ENCODE measurements at places on chromosomes 11 and 22. TPM values are rescaled to one million over a fixed set of nuclear protein-coding genes. Genes with fewer than 3 reads are reported as not detected.

DNA sequence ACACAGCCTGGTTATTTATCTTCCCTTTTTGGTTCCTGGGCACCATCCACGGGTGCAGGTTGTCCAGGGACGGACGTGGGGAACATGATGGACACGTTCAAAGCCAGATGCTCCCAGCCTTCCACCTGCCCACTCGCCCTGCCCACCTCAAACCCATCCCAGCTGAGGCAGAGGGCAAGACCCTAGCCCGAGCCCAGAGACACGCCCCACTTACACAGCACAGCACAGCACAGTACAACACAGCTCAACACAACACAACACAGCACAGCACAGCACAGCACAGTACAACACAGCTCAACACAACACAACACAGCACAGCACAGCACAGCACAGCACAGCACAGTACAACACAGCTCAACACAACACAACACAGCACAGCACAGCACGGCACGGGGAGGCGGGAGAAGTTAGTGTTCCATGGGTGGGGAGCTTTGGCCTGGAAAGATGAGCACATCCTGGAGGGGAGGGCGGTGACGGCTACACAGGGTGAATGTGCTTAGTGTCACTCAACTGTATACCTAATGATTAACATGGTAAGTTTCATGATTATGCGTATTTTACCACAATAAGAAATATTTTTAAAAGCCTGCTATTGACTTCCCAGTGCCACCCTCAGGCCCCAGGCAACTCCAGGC is 1507.5 kb downstream of the BRD1 start:
- H3K27ac ChIP-seq, result no peak overlapping the region
- H3K27me3 ChIP-seq, result no peaks in the 10 kb centered on the region
- no peaks in the 10 kb centered on the region for H3K36me3 ChIP-seq
- H3K4me1 ChIP-seq, result no peaks in the 10 kb centered on the region

GRCh38 chr22:23250056-23250784 is 69.9 kb downstream of the BCR start:
- H3K36me3 ChIP-seq, result peaks cover 3% of the 10 kb centered on the region
- H3K4me3 ChIP-seq, result no peak overlapping the region

- no peak for DNase-seq
- no peak overlapping the region for H3K27ac ChIP-seq
- no peaks in the 10 kb centered on the region for H3K36me3 ChIP-seq
- no peaks in the 10 kb centered on the region for H3K27me3 ChIP-seq
- H3K4me3 ChIP-seq, result no peak overlapping the region
Observed at GRCh38 chr11:120229451-120230424, 10.2 kb upstream of the POU2F3 start.

DNA sequence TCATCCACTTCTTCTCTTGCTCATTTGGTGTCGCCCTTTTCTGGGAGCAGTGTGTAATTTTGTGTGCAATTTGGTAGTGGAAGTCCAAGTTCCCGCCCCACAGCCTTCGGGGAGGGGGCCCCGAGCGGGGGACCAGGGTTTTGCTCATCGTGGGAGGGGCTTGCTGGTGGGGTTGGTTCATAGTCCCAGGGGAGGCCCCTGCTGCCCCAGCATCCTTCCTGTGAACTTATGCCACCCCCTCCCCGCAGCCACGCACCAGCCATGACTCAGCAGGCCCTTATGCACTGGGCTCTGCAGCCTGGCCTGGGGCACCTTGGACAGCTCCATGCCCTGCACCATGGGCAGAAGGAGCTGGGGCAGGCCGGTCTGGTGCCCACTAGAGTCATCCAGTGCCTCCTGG is 1183.6 kb downstream of the BRD1 start:
- DNase-seq, result no peak
- H3K4me1 ChIP-seq, result no peaks in the 10 kb centered on the region
- no peak overlapping the region for H3K4me3 ChIP-seq
- no peak overlapping the region for H3K27ac ChIP-seq
- H3K36me3 ChIP-seq, result no peaks in the 10 kb centered on the region
- H3K27me3 ChIP-seq, result no peaks in the 10 kb centered on the region

DNA sequence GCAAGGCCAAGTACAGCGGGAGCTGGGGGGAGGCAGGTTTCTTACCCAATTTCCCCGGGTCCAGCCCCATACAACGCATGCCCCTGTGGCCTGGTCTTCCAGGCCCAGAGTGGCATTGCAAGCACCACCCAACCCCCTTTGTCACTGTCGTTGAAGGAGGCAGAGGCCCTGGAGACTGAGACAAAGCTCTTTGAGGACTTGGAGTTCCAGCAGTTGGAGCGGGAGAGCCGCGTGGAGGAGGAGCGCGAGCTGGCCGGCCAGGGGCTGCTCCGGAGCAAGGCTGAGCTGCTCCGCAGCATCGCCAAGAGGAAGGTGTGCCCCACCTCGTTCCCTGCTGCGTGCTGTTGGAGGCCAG is 27.8 kb downstream of the PHLDB1 start:
- peaks cover 1% of the 10 kb centered on the region for H3K36me3 ChIP-seq
- no peak for DNase-seq
- peak overlapping the region; percentile 55 for H3K27ac ChIP-seq
- no peak overlapping the region for H3K4me3 ChIP-seq
- H3K27me3 ChIP-seq, result no peaks in the 10 kb centered on the region

GRCh38 chr22:29700900-29701154 is 19.0 kb upstream of the CABP7 start:
- no peaks in the 10 kb centered on the region for H3K36me3 ChIP-seq
- H3K27ac ChIP-seq, result no peak overlapping the region
- H3K27me3 ChIP-seq, result no peaks in the 10 kb centered on the region
- no peak for DNase-seq

DNA sequence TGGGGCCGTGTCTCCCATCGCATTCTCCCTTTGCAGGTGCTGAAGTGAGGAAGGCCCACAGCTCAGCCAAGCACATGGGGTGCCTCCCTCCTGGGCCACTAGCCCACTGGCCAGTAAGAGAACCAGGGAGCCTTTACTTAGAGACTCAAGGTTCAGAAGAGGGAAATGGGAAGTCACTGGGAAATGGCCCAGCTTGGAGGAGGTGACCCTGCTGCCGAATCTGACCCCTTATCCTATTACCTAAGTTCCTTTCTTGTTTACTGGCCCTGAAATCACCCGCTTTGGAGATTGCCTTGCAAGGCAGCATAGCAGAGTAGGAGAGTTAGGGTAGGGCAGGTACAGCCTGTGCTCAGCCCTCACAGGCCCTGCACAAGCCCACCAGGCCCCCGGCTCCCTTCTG is 24.4 kb downstream of the UPB1 start:
- no peaks in the 10 kb centered on the region for H3K4me1 ChIP-seq
- no peaks in the 10 kb centered on the region for H3K36me3 ChIP-seq

- no peak for DNase-seq
- H3K27ac ChIP-seq, result no peak overlapping the region
- no peaks in the 10 kb centered on the region for H3K36me3 ChIP-seq
- no peak overlapping the region for H3K4me3 ChIP-seq
- H3K4me1 ChIP-seq, result no peaks in the 10 kb centered on the region
Observed at GRCh38 chr22:19139974-19140373, 4.5 kb downstream of the ESS2 start.

DNA sequence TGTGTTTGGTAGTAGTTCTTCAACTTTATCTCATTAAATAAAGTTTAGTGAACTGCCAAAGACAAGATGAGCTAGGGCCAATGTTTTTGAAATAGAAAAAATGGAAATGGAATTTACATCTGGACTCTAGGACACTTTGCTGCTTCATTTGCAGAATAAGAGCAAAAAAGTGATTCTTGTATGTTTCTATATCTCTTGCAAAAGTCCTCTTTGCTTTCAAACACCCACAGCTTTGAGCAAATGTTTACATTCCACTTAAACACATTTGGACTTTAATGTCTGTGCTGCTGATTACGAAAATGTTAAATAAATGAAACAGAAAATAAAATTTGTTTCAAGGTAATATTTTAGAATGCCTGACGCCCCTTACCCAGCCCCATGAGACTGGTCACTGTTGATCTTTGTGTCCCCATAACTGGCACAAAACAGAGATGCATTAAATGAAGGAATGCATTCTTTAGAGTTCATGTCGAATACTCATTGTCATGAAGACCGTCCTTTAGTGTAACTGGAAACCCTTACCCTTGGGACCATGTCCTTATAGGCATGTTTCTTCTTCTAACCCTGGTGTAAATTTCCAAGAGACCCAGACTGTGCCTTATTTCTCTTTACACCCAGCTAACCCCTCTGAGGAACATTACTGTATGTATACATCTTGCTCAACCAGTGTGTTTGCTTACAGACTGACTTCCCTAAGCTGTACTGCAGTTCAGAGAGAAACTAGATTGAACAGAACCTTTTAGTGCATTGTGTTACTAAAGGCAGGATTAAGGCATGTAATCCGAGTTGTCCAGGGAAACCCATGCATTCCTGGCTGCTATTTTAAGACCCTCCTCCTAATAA is 199.7 kb downstream of the NAV2 start:
- peaks cover 8% of the 10 kb centered on the region for H3K4me1 ChIP-seq
- peaks cover 5% of the 10 kb centered on the region for H3K36me3 ChIP-seq
- H3K27ac ChIP-seq, result peak overlapping the region; percentile 67
- no peak overlapping the region for H3K4me3 ChIP-seq
- DNase-seq, result no peak

- H3K4me1 ChIP-seq, result no peaks in the 10 kb centered on the region
- no peaks in the 10 kb centered on the region for H3K36me3 ChIP-seq
- no peaks in the 10 kb centered on the region for H3K27me3 ChIP-seq
- no peak overlapping the region for H3K27ac ChIP-seq
Observed at GRCh38 chr11:75677275-75677674, 8.4 kb upstream of the MAP6 start.

DNA sequence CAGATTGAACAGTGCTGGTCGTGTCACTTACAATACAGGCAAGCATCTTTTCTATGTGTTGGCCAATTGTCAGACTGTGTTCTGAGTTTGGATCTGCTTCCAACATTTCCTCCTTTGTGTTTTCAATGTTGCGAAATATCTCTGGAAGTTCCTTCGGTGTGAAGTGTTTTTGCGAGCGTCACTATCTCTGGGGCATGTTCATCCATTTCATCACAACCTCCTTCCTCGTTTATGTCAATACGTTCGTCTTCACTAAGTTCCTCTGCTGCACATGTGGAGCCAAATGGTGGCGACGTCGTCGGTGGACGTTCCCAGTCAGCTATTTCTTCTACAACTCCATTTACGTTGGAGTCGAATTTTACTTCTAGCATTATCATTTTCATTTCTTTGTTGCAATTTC is 100.2 kb upstream of the LMO1 start:
- no peak overlapping the region for H3K27ac ChIP-seq
- H3K4me1 ChIP-seq, result no peaks in the 10 kb centered on the region
- DNase-seq, result no peak
- no peak overlapping the region for H3K4me3 ChIP-seq
- H3K36me3 ChIP-seq, result no peaks in the 10 kb centered on the region
- H3K27me3 ChIP-seq, result no peaks in the 10 kb centered on the region

DNA sequence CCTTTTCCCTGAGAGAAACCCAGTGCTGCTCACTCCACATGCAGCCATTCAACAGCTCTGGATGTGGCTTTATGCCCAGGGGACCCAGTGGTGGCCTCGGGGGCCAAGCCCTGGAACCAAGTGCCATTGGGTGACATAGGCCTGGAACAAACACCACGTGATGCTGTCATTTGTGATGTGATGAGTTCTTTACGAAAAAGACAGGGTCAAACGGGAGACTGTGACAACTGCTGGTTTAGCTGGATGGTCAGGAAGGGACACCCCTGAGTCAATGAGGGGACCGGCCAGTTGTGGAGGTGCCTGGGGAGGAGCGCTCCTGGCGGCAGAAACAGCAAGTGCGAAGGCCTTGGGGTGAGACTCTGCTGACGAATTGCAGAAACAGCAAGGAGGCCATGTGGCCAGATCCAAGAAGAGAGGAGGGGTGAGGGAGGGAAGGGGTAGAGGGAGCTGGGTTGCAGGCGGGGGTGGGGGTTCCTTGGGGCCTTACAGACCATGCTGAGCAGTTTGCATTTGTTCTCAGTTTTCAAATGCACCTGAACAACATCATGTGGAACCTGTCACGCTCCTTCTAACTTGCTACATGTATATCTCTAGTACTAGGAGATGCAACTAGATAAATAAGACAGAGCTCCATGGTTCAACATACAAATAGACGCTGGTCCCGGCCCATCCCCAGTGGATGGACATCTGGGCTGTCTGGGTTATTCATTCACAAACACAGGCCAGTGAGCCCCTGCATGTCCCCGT is 56.1 kb downstream of the IGLL5 start:
- H3K36me3 ChIP-seq, result no peaks in the 10 kb centered on the region
- peak; percentile 27 for DNase-seq
- no peak overlapping the region for H3K4me3 ChIP-seq
- no peaks in the 10 kb centered on the region for H3K4me1 ChIP-seq
- H3K27me3 ChIP-seq, result no peaks in the 10 kb centered on the region

TRIM29 gene
- polyA plus RNA-seq, result 0.38 TPM

ARHGEF17 gene
- polyA plus RNA-seq, result 182 TPM

PPFIBP2 gene
- polyA plus RNA-seq, result 14.1 TPM

NAALAD2 gene
- not detected for polyA plus RNA-seq
